ENCODE measurements at places on chromosomes 1 and 21.
A peak's percentile ranks its signal among the peaks of the same experiment; 100 is the strongest.

DNA sequence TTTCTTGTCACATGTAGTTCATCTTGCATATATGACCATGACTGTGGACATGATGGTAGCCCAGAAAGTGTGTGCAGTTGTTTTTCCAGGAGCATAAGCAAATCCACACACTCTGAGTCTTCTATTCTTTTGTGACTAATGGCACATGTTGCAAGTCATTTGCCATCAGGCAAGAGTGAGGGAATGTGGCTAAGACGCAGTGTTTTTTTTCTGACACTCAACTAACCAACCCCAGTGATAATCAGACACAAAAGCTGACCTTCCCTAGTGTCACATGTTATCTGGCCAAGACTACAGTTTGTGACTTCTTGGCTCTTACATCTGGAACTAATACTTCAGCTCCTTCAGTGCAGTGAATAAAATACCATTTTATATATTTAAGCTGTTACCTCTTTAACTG lies 108.8 kb downstream of the ITSN1 start:
- peak; percentile 94 for DNase-seq

DNA sequence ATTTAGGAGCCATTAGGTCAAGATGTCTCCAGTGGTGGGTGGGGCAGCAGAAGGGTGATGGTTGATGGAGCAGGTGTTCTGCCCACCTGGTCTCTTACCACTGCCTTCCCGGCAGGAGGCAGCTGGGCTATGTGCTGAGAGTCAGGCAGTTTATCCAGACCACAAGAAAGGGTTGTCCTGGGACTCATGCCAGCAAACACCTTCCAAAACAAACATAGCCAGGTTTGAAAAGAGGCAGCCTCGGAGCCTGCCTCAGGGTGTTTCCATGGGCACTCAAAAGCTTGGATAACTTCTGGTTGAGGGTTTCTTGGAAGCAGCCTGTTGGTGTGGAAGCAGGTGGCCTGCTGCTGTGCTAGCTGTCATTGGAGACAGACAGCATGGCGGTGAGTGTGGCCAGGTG lies 187.2 kb downstream of the PCP4 start:
- DNase-seq = no peak

GRCh38 chr1:39491146-39491921 lies at the start of gene BMP8A:
BMP8A (plus strand) TSS chr1:39491636; CDS start chr1:39491992, 356 bp downstream.
- DNase-seq = peak; percentile 18

DNA sequence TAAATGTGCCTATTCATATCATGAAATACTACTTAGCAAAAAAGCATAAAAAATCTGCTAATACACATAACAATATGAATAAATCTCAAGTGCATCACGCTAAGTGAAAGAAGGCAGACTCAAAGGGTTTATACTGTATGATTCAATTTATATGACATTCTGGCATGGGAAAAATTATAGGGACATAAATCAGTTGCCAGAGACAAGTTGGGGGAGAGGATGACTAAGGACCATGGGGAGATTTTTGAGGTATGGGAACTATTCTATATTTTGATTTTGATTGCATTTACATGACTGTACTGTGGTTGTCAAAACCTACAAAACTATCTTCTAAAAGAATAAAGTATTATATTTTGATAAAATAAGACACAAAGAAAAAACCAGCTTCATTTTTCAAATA lies 650.3 kb upstream of the NR5A2 start:
- no peak for DNase-seq

- DNase-seq = no peak
These were observed 106.8 kb downstream of the CRYAA start for GRCh38 chr21:43275421-43276211.
